ENCODE measurements at places on chromosomes 1 and 21.

DNA sequence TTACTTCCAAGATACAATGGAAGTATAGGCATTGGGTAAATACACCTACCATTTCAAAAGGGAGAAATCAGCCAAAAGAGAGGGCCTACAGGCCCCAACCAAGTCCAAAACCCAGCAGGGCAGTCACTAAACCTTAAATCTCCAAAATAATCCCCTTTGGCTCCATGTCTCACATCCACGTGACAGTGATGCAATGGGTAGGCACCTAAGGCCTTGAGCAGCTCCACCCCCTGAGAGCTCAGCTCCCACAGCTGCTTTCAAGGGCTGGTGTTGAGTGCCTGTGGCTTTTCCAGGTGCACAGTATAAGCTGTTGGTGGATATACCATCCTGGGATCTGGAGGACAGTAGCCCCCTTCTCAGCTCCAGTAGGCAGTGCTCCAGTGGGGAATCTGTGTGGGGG lies 72.5 kb downstream of the UROD start:
- DNase-seq = no peak

DNA sequence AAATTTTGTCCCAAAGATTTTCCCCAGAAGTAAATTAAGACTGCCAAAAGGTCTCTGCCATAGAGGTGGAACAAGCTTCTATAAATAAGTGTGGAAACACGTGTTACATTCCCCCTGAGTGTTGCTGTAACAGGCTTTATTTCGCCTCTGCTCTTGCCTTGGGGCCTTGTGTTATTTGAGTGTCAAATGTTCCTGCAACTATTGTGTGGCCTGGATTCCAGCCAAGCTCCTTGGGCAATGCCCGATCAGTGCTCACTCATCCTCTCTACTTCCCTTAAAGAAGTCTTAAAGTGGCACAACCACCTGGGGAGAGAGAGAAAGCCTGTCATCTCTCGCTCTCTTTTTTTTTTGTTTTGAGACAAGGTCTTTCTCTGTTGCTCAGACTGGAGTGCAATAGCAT lies 156.7 kb downstream of the NR5A2 start:
- DNase-seq = peak; percentile 91

DNA sequence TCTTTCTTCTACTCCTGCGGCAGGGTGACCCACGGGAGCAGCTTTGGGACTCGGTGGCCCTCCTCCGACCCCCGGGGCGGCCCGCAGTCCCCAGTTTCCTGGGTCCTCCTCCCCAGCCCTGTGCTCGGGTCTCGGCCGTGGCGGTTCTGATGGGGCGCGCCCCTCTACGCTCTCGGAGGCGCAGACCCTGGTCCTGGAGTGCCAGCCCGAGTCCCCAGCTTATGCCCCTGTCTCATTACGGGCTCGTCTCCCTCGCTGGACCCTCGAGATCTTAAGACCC lies 430 bp downstream of the BTG2 start:
- no peak for DNase-seq

DNA sequence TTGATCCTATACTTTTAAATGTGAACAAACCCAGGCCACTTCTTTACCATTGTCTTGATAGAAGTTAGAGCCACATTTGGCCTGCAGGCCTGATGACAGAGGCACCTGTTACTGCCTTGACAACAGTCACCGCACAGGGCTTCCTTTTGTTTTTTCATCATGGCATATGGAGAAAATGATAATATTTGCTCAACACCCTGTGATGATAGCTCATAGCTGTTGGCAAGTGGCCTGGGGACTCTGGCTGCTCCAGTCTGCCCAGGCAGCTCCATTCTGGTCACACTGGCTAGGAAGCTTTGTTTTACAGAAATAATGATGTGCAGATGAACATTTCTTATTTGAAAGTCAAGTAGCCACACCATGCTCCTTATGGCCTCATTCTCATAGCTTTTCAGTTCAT lies 89.6 kb upstream of the GPR88 start:
- DNase-seq = no peak

DNA sequence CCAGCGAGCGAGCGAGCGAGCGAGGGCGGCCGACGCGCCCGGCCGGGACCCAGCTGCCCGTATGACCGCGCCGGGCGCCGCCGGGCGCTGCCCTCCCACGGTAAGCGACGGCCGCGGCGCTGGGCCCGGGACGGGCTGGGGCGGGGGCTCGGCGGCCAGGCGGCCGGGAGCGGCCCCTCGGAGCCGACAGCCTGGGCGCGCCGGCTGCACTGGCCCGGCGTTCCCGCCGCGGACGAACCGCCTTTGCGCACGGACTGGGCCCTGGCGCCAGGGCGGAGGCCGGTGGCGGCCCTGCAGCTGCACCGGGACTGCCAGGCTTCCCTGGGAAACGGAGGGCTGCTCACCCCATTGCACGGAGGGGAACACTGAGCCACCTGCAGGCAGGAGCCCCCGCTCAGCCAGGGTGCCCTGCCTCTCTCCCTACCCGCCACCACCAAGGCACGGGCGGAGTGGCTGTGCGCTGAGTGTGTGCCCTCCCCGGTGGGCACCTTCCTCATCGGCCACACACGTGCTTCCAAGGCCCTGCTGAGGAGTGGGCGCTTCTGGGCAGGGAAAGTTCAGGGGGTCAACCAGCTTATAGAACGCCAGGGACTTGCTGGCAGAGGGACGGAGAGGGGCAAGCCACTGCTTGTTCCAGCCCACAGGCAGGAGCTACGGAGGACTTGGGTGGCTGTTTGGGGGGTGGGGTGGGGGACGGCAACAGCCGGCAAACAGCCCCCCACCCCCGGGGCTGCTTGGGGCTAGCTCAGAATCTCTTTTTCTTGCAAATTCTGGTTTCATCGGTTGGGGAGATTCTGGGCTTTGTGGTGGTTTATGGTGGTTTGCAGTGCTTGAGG lies 532 bp downstream of the CSF1 start:
- no peak for DNase-seq
